AG04450 (cell line): ENCODE measurements at places on chromosomes 1 and 21.

DNA sequence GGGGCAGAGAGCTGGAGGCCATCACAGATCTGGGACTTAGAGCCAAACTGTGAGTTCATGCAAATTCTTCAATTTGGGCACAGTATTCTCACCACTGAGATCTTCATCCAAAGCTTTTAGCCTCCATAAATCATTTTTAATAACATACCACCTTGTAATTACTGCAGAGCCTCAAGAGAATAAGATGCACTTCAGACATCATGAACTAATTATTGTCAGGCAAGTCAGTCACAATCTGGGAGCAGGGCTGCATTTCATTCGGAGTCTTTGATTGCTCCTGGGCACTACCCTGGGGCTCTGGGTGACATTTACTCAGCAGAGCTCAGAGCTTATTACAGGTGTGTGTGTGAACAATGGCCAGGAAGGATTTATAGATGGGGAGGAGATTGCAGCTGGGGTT lies 623.7 kb downstream of the PTPRU start:
- no peak for DNase-seq

DNA sequence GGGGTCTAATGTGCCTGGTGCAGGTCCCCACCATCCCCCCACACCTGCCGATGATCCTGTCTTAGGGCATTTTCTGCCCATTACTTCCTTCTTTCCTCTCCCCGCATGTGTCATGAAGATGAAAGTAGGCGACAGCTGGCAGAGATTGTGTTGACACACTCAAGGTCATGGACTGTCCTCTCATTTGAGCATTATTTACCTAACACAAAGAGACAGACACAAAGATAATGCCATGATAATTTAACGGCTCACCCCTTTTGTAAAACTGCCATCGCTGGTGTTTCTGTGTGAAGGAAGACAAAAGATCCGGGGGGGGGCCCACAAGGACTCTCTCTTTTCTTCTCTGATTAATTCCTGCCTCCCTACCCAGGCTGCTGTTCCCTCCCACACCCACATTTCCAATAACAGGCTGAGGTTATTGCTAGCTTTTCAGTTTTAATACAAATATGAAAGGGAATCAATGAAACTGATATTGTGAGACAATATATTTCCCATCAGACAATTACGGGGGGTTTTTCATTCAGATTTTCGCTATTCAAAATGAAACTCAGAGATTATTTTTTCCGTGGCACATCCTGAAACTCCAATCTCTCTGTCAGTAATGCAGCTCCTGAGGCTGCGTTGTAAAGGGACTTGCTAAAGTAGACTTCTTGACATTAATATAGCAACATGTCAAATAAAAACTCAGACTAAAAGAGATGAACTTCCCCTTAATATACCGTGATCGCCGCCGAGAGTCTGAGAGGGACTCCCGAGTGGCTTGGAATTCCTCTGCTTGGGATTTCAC lies 561.1 kb downstream of the NPHP4 start:
- no peak for DNase-seq

DNA sequence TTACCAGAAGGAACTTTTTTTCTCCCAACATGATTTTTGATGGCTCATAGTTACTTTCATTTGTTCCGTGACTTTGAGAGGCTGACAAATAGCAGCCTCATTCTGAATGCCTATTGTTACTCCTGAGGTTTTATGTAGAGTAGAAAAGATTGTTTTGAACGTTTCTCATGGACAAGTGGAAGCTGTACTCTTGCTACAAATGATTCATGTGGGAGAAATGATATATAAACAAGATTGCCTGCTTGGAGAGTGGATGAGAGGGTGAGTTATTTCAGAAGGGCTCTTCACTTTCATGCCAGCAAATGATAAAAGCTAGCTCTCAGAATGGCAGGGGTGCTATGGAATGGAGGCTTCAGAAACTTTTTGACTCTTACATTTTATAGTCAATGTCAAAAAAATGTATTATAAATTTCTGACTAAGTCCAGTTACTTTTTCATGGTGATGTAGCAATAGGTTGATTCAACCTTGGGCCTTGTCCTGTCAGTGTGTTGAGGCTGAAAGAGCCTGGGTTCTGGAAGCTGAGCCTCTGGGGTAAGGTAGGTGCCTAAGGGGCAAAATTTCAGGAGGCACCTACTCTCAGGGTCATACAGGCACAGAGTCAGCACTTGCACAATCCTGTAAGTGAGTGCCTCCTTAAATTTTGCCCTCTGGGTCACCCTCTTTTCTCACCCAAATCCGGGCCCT lies 19.4 kb downstream of the JUN start:
- DNase-seq = no peak

DNA sequence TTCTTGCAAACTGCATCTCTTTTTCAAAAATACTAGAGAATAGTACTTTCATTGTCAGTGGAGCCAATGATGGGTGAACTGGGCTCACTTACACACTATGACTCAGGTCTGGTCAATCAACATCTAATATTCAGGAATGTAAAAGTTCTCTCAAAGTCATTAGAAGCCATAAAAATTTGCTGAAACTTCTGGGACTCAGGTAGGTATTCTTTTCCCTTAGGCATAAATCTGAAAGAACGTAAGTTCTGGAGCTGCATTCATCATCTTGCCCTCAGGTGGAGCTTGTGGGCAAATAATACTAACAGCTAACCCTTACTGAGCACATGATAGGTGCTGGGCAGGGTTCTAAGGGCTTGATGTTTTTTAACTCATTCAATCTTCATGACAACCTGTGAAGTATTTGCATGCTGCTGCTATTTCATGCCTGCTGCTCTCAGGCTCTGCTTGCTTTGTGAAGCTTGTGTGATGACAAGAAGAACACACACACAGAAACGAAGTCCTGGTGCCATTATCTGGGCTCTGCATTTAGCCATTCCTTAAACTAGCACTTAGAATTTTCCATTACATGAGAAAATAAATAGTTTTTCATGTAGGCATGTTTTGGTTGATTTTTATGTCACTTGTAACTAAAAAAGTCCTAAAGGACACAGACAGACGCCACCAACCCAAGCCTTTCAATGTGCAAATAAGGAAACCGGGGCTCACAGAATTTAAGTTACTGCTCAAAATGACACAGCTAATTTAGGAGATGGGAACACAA lies 394.2 kb upstream of the LYPLAL1 start:
- no peak for DNase-seq

GRCh38 chr1:147496571-147497210 lies 44.6 kb upstream of the BCL9 start:
- DNase-seq = peak; percentile 4

GRCh38 chr1:199087144-199087543 lies 448.3 kb downstream of the PTPRC start:
- no peak for DNase-seq

DNA sequence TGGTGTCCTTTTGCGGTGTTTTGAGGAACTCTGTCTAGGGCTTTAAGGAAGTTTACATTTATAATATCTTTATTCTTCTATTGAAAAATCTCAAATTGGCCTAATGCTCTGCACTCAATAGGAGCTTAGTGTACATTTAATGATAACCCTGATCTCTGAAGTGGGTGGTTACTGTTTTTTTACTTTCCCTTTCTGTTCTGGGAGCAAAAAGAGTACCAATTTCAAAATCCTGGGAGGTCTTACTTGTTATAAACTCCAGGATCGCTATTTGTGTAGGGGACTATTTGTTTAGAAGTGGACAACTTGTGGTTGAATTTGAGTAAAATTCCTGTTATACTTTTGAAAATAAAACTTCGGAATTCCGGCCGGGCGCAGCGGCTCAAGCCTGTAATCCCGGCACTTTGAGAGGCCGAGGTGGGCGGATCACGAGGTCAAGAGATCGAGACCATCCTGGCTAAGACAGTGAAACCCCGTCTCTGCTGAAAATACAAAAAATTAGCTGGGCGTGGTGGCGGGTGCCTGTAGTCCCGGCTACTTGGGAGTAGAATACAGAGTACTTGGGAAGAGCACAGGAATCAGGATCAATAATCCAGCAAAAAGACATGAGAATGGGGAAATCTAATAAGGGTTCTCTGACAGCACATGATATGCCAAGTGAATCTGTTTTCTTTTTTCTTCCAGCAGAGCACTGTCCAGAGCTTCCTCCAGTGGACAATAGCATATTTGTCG lies 1.1 kb downstream of the C4BPB start:
- no peak for DNase-seq

DNA sequence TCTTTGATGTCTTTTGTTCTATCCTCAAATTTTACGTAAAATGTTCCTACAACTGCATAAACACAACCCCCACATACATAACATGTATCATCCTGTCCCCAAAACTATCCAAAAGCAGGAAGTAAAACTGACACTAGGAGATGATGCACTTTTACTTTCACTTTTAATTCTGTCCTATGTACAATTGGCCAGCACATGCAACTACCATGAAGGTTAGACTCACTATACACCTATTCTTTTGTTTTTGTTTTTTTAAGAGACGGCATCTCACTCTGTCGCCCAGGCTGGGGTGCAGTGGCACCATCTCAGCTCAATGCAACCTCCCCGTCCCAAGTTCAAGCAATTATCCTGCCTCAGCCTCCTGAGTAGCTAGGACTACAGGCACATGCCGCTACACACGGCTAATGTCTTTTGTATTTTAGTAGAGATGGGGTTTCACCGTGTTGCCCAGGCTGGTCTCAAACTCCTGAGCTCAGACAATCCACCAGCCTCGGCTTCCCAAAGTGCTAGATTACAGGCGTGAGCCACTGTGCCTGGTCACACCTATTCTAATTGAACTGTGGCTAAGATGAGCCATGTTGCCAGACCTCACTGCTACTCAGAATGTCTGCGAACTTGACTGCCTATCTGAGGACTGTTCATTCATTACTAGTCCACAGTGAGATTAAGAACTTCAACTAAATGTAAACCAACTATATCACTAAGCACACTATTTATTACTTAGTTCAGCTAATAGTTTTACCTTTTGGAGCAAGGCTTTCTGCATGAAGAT lies 48.0 kb downstream of the TOR3A start:
- no peak for DNase-seq
